Astrocyte (in vitro differentiated cells and primary cell): ENCODE measurements at places on chromosomes 3 and 15. TPM values are rescaled to one million over a fixed set of nuclear protein-coding genes. Genes with fewer than 3 reads are reported as not detected.

GRAMD2A gene
- total RNA-seq = 0.68 and 0.77 TPM in 2 replicates

GRCh38 chr3:130709671-130710070 is 37.0 kb downstream of the PIK3R4 start:
- H3K27me3 ChIP-seq = no peaks in the 10 kb centered on the region
- DNase-seq = no peak
- no peaks in the 10 kb centered on the region for H3K4me1 ChIP-seq
- peaks cover 17% of the 10 kb centered on the region for H3K36me3 ChIP-seq
- H3K4me3 ChIP-seq = no peak overlapping the region

DNA sequence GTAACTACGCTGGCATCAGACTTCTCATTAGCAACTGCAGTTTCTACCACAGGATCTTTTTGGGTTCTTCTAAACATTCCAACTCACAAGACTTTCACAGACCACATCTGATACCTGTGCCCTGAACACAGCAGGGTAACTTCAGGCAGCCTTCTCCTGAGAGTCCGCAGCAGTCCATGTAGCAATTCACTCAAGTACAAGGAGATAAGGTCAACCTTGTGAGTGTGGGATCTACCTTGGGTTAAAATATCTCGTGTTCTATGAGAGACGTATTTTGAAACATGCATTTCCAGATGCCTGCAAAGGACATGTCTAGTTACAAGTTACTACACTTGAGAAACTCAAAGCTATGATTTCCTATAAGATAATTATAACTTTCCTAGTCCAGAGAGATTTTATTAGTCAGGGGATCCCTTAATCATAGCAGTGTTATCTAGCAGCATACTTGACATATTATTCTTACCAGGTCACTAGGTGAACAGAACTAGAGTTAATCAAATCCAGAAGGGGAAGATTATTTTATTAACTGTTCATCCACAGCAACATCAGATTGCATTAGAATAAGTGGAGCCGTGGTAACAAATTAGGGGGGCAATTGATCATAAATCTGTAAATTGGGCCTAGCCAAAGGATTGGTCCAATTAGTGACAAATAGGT is 66.4 kb downstream of the ASTE1 start:
- peak; percentile 52 for DNase-seq
- H3K36me3 ChIP-seq = peaks cover 24% of the 10 kb centered on the region
- peak overlapping the region; percentile 52 for H3K27ac ChIP-seq
- H3K4me1 ChIP-seq = peaks cover 29% of the 10 kb centered on the region

TNFSF10 gene
- 1.8 and 6.1 TPM in 2 replicates for total RNA-seq

GRCh38 chr3:81974751-81975150 is 213.3 kb upstream of the GBE1 start:
- no peaks in the 10 kb centered on the region for H3K36me3 ChIP-seq
- H3K4me1 ChIP-seq = no peaks in the 10 kb centered on the region
- no peak overlapping the region for H3K27ac ChIP-seq

GRCh38 chr15:70575231-70576226 is 187.8 kb downstream of the UACA start:
- peaks cover 32% of the 10 kb centered on the region for H3K27me3 ChIP-seq
- DNase-seq = no peak
- H3K4me1 ChIP-seq = no peaks in the 10 kb centered on the region
- H3K36me3 ChIP-seq = no peaks in the 10 kb centered on the region
- H3K4me3 ChIP-seq = no peak overlapping the region

CCDC54 gene
- not detected in 2 replicates for total RNA-seq

DNA sequence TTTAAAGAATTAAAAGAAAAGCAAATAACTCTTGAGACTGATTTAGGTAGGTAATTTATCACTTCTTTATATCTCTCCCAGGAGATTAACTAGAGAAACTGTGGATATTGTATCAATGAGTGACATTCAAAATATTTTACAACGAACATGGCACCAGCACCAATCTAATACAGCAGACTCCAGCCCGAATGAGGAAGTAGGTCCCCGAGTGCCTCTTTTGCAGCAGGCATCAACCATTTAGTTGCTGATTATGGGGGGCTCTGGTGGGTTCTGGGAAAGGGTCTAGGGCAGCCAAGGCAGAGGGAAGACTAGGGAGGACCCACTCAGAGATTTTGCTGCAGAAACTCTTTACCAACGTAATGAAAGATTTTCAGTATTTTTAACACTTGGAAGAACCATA is 31.7 kb upstream of the TTC14 start:
- no peaks in the 10 kb centered on the region for H3K36me3 ChIP-seq
- no peaks in the 10 kb centered on the region for H3K4me1 ChIP-seq
- no peak overlapping the region for H3K4me3 ChIP-seq
- no peak overlapping the region for H3K27ac ChIP-seq
- H3K27me3 ChIP-seq = no peaks in the 10 kb centered on the region

GRCh38 chr15:64604319-64604718 is 143.9 kb downstream of the ZNF609 start:
- no peak overlapping the region for H3K27ac ChIP-seq
- no peak overlapping the region for H3K4me3 ChIP-seq

ZNF660 gene
- total RNA-seq = 5.5 and 6.7 TPM in 2 replicates

DNA sequence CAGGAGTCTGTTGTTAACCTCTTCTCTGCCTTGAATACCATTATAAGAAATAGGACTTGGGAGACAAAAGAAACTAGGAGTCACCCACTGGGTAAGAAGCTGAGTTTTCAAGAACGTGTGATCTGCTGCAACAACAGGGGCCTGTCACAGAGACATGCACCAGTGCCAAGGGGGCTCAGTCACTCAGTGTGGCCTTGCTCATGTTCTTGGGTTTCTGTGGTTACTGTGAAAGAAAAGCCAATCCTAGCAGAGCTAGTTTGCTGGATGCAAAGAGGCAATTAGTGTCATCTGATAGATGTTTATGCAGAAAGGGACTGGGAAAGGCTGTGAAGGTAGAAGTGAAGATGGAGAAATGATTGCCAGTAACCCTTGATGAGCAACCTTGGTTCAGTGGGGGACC is 126.3 kb downstream of the IQCH start:
- H3K4me1 ChIP-seq = no peaks in the 10 kb centered on the region
- H3K27ac ChIP-seq = no peak overlapping the region
- H3K27me3 ChIP-seq = no peaks in the 10 kb centered on the region
- no peaks in the 10 kb centered on the region for H3K36me3 ChIP-seq
- no peak overlapping the region for H3K4me3 ChIP-seq

DNA sequence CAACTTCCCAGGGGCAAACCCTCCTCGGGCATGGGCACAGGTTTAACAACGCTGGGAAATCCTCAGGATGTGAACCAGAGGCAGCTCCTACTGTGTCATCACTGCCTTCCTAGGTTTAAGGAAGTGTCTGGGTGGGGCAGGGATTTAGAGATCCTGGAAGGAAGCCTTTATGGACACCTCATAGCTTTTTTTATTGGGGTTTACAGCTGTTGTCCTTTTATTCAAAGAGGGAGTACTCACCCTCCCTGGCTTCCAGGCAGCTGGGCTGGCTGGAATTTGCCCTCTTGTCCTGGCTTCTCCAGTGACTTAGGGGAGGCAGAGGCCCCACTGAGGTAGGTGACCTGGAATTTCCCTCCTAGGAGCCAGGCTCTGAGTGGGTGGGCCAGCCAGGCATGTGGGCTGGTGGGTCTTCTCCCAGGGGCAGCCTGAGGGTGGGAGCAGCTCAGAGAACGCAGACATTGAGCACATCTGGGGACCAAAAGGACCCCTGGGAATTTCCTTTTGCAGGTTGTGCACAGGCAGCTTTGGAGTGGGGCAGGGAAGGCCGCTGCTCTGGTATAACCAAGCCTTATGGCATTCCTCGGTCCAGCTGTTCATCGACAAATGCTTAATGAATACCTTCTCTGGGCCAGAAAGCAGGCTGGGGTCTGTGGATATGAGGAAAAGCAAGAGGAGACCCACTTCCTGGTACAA is 13.5 kb upstream of the FAM3D start:
- DNase-seq = no peak
- no peaks in the 10 kb centered on the region for H3K36me3 ChIP-seq
- H3K27me3 ChIP-seq = peaks cover 2% of the 10 kb centered on the region
- H3K27ac ChIP-seq = no peak overlapping the region
- no peak overlapping the region for H3K4me3 ChIP-seq
- H3K4me1 ChIP-seq = no peaks in the 10 kb centered on the region

STRIT1 gene
- total RNA-seq = not detected in 2 replicates

PLSCR5 gene
- total RNA-seq = not detected in 2 replicates

SUCNR1 gene
- 0.17 TPM in 1 of 2 replicates, not detected in the other for total RNA-seq

- H3K4me3 ChIP-seq = no peak overlapping the region
- no peak for DNase-seq
- H3K27ac ChIP-seq = no peak overlapping the region
- H3K36me3 ChIP-seq = no peaks in the 10 kb centered on the region
These were observed 99.2 kb downstream of the CORO2B start for GRCh38 chr15:68677996-68678395.

DNA sequence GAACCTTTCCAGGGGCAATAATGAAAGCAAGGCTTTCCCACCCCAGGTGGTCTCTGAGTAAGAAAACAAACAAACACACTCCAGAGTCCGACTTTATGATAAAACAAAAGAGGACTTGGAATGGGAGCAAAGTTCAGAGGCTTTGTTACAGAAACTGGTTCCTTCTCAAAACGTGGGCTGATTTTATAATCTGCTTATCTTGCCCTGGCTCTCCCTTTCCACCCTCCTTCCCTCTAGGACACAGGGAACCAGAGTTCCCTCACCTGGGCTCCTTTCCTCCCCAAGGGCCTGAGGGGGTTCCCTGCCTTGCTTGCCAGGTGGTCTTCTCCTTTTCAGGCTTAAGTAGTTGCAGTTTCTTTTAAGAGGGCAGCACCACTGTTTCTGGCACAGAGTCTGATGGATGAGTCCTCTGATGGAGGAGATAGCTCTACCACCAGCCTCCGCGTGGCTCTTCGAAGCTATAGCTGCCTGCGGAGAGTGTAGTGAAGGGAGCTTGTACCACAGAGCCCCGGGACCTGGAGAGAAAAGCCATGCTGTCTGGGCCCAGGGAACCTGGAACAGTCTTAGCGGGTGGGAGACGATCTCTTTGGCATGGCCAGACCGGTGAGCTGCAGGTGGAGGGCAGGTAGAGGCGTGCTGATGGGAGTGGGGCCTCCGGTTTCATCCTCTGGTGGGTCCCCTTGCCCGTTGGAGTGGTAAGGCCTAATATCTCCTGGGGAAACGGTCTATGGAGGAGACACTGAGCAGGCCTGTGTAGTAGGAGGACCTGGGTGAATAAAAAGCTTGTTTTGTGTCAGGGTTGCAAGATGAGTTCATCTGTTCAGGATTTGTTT is 68.7 kb downstream of the SMAD6 start:
- no peaks in the 10 kb centered on the region for H3K27me3 ChIP-seq
- no peaks in the 10 kb centered on the region for H3K36me3 ChIP-seq
- H3K4me1 ChIP-seq = peaks cover 43% of the 10 kb centered on the region
- H3K27ac ChIP-seq = no peak overlapping the region

MESP1 gene
- not detected in 2 replicates for total RNA-seq

GRCh38 chr3:29408676-29409075 is 127.8 kb downstream of the RBMS3 start:
- H3K4me1 ChIP-seq = no peaks in the 10 kb centered on the region
- H3K27me3 ChIP-seq = no peaks in the 10 kb centered on the region
- H3K4me3 ChIP-seq = no peak overlapping the region
- DNase-seq = peak; percentile 32
- no peak overlapping the region for H3K27ac ChIP-seq
- no peaks in the 10 kb centered on the region for H3K36me3 ChIP-seq

DNA sequence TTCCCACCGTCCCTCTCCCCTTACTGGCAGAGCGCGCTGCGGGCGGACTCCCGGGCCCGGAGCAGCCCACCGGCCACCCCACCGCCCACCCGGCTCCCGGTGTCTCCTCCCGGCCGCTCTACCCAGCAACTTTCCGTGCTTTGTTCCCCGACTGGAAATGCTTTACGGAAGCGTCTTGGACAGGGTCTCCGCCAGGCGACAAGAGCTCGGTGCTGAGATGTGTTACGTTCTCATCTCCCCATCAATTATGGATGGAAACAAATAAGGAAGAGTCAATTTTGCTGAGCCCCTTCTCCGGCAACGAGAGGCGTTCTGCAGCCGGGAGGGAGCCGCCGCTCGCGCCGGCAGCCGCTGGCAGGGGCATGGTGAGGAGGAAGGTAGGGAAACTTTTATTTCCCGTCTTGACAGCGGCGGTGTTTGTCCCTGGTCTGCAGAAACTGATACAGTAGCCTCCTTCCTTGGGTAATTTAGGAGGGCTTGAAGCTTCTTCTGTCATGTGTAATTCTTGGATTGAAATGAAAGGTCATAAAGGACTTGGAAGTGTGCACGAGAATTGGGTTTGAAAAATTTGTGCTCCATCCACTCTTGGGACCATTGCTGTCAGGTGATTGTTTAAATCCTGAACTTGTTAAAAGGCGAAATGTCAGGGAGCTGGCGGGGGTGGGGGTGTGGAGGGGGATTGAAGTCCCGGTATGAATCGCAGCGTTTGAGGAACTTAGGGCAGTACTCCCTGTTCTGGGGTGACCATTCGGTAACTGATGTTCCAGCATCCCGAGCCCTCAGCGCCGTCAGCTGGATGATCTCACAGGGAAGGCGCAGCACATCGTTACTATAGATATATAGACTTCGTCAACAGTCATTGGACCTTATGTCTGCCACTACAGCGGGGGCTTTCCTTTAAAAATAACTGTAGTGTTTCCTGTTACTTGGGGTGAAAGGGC is 1.5 kb downstream of the SEMA6D start:
- H3K4me3 ChIP-seq = peak overlapping the region; percentile 72
- H3K36me3 ChIP-seq = no peaks in the 10 kb centered on the region
- no peaks in the 10 kb centered on the region for H3K4me1 ChIP-seq
- H3K27me3 ChIP-seq = peaks cover 2% of the 10 kb centered on the region
- no peak overlapping the region for H3K27ac ChIP-seq

DNA sequence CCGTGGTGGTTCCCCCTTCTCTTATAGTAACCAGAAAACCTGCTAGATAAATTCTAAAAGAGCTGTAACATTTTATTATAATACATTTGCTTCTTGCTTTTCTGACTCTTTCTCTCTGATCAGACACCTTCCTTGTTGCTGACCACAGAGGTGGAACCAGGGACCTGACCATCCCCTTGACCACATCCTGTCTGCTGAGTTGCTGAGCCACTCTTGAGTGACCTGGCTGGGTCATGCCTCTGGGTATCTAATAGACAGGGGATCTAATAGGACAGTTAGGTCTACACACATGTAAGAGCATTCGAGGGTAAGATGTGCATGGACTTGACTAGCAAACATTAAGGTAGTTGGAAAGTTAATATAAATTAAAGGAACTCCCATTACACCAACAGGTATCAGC is 22.8 kb upstream of the TRIM59 start:
- H3K27ac ChIP-seq = peak overlapping the region; percentile 68
- peak; percentile 41 for DNase-seq
- H3K27me3 ChIP-seq = no peaks in the 10 kb centered on the region
- H3K4me1 ChIP-seq = peaks cover 39% of the 10 kb centered on the region

GRCh38 chr3:100634493-100635272 is 25.3 kb downstream of the ADGRG7 start:
- H3K27me3 ChIP-seq = no peaks in the 10 kb centered on the region
- no peak overlapping the region for H3K27ac ChIP-seq

DNA sequence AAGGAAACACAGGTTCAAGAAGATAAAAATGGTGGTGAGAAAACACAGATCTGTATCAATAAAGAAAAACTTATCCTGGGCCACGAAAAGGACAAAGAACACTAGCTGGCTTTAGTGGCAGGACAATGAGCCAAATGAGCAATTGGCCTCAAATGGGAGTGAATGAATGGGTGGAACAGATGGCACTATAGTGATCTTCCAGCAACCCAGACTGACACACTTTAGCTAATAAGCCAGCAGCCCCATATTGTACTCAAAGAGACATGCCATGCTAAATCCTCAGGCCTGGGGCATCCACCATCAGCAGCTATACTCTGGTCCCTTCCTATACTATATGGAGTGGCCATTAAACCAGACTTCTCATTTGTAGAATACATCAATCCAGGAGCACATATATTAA is 60.0 kb upstream of the GADL1 start:
- no peak overlapping the region for H3K4me3 ChIP-seq
- no peaks in the 10 kb centered on the region for H3K27me3 ChIP-seq
- no peaks in the 10 kb centered on the region for H3K4me1 ChIP-seq
- DNase-seq = no peak
- no peaks in the 10 kb centered on the region for H3K36me3 ChIP-seq

PARP15 gene
- 0.09 and 0.22 TPM in 2 replicates for total RNA-seq

ZNF445 gene
- total RNA-seq = 20.9 and 21.3 TPM in 2 replicates
